ENCODE measurements at places on chromosomes 4 and X.

- DNase-seq: no peak
These were observed 5.1 kb downstream of the DTHD1 start for GRCh38 chr4:36286481-36286871.

DNA sequence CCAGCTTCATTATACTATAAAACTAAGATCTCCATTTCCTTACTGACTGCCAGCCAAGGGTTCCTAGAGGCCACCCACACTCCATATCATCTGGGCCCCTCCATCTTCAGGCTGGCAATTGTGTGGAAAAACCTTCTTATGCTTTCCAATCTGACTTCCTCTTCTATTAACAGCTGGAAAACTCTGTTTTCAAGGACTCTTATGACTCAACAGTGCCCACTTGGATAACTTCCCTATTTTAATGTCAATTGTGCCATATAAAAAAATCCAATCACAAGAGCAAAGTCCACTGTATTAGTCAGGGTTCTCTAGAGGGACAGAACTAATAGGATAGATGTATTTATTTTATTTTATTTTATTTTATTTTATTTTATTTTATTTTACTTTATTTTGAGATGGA, 41.0 kb upstream of the CPEB2 start:
- DNase-seq: no peak

DNA sequence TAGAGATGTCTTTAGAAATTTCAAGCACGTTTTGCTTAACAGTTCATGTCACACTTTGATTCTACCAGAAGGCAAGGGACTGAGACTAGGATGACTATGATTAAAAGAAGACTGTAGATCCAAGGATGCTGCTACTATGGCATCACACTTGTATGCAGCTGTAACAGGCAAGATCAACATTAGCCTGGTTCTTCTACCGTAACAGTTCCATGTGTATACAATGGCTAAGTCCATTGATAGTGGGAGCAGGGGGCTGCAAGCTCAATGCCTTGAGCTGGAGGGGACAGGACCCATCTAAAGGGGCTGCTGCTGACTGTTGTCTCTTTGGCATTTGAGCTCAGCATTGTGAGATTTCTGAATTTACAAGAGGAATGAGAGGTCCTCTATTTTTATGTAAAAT, 212.0 kb downstream of the APBB2 start:
- no peak for DNase-seq

- no peak for DNase-seq
These were observed 76.8 kb upstream of the CPEB2 start for GRCh38 chr4:14925471-14925870.

GRCh38 chrX:130769835-130770234, 133.2 kb downstream of the ENOX2 start:
- DNase-seq: no peak

GRCh38 chr4:173917255-173917960, 366.1 kb downstream of the FBXO8 start:
- DNase-seq: no peak

GRCh38 chr4:47930971-47931804, 16.8 kb upstream of the NFXL1 start:
- DNase-seq: no peak

- no peak for DNase-seq
These were observed 1646.4 kb upstream of the ADGRL3 start for GRCh38 chr4:59553721-59554091.

DNA sequence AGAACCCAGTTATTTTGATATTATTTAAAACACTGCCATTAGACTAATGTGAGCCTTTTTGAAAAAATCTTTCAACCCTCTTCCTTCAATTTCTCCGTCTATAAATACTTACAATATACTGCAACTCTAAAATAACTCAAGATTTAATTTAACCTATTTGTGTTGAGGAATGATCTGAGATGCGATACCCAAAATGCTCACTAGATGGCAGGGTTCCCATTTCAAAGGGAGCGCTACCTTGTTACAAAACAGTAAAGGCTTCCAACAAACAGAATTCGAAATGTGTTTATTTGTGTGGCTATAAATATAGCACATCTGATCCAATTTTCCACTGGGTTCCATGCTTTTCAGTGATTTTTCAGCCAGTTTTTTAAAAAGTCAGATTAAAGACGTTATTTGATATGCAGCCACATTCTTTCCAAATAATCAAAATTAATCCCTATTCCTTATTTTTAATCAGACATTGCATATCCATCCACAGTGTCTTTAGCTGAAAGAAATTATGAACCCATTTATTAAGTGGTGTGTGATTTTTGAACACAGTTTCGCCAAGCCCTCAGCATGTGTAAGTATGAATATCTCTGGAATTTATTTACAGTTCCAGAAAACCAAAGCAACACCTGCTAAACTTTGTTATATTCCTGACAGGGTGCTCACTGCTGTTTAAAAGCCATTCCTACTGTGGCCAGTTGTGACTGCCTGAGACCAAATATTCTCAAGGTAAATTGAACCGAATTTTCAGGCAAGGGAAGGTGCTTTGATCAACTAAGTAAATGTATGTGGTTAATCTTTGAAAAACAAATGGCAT, 668.0 kb upstream of the LCORL start:
- peak; percentile 16 for DNase-seq

GRCh38 chr4:88659890-88660208, 37.8 kb downstream of the NAP1L5 start:
- DNase-seq: no peak

GRCh38 chrX:107601326-107601725, 27.0 kb upstream of the PRPS1 start:
- no peak for DNase-seq

DNA sequence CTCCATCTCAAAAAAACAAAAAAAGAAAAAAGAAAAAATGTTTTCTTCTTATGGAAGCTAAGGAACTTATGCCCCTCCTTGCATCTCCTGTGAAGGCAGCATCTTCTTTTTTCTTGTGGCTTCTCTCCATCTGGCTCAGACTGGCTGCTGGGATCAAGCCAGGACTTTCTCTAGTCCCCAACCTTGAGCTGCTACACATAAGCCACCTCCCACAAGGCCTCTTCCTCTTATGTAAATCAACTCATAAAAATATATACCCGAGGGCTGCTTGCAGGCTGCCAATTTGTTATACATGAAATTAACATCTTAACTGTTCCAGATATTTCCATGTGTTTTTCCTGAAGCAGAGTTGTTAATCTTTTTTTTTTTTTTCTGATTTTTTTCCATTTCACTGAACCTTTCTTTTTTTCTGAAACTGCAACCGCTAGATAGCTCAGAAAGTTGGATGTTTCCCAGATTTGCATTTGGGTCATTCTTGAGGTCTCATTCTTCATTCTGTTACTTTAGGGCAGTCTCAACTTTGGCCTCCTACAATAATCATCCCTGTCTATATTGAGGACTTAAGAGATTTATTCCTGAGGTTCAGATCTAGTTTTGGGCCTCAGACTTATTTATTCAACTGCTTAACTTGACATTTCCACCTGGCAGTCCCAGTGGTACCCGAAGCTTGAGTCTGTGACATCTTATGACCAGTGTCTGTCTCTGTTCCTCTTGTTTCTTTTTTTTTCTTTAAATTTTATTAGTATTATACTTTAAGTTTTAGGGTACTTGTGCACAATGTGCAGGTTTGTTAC, 10.3 kb downstream of the SNX25 start:
- DNase-seq: no peak

GRCh38 chr4:173362666-173363065, 8.1 kb upstream of the SAP30 start:
- DNase-seq: no peak

DNA sequence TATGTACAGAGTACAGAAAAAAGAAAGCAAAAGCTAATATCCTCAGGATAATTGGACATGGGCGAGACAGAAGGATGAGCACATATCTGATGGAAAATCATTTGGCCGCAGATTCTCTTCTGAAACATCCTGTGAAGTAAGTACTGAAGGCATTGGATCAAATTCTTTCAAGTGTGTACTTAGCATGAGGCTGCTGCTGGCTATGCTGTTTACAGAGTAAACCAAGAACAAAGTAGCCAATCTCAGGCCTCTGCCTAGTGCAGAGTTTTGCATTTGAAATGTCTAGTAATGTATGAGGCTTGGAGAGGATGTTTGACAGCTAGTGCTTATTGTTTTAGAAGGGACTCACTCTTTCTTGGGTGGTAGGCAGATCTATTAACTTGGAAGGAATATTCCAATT, 128.5 kb downstream of the MAGEC2 start:
- DNase-seq: no peak

DNA sequence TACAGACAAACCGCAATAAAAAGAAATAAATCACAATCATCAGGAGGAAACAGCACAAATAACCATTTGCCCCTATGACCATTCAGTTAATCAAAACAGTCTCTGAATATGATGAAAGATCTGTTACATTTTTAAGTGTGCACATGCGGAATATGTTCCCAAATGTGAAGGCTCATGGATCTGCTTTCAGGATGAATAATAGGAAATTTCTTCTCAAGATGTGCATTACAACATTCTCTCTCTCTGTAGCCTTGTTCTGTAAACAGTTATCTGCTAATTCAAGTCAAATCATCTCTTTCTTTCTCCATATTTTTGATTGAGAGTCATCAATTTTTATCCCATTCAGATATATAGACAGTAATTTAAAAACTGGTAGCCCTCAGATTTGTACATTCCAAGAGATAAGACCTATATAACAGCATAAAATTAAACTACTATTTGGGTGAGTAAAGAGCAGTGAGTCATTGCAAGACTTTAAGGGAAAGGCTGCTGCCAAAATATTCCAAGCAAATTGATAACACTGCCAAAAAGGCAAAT, 433.9 kb upstream of the ATOH1 start:
- DNase-seq: no peak

DNA sequence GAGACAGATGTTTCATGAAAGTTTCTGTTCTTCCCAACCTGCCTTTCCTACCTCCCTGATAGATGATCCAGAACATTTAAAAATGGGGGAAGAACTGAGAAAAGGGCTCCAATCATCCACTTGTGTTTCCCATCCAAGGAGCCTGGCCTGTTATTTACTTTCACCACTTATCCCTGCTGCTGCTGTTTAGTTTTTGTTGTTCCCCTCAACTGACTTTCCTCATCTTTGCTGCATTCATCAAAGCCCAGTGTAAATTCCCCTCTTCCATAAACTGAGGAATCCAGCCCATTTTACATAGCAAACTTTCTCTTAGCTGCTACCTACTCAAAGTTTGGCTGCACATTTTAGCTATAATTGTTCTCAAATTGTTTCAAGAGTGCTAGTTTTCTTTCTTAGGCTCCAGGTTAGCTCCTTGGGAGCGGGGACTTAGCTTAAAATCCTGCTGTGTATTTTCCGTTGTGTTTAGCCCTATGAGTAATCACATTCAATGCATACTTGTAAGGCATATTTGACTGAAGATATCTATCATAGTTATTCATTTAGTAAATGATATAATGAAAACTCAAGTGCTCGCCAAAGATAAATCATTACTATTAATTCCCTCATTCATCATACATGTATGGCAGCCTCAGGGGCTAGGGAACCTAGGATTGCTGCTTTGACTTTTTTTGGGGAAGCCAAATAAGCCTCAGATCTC, 1.4 kb upstream of the PTPN13 start:
- DNase-seq: no peak

- no peak for DNase-seq
These were observed 108.3 kb downstream of the QRFPR start for GRCh38 chr4:121272526-121272925.

DNA sequence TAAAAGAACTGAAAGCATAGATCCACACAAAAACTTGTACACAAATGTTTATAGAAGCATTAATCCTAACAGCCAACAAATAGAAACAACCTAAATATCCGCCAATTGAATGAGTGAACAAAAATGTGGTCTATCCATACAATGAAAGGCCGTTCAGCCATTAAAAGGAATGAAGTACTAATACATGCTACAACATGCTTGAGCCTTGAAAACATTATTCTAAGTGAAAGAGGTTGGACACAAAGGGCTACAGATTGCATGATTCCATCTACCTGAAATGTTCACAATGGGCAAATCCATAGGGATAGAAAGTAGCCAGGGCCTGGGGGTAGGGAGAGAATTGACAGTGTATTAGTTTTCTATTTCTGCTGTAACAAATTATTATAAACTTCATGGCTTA, 169.2 kb downstream of the SPCS3 start:
- no peak for DNase-seq

GRCh38 chrX:106039920-106040319, 1.4 kb upstream of the SERPINA7 start:
- no peak for DNase-seq

DNA sequence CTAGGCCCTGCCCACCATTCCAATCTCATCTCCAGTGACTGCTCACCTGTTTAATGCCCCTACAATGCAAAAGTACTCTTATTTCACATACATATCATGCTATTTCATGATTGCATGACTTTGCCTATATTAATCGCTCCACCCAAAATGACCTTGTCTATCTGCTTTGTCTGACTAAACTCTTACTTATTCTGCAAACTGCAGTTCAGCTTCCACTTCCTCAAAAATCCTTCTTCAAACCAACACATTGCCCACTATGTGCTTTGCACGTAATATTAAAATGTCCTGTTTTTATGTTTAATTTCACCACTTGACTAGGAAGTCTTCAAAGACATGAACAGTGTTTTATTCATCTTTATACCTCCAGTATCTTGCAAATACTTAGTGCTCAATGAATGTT, 229.6 kb downstream of the OPHN1 start:
- DNase-seq: no peak

DNA sequence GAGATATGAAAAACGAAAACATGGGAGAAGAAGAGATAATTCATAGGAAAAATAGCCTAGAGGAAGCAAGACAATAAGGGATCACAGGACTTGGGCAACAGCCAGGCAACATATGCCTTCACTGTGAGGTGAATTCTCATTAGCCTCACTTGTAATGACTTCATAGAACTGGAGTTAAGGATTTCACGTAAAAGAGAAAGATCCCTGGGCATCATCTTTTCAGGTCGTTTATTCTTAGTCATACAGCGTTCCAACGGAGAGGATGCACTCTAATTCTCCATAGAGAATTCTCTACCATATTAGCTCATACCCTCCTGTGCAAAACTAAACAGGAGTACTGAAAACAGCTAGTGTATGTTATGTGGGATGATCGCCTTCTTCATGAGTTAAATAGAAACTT, 1.4 kb downstream of the PRKG2 start:
- no peak for DNase-seq

- no peak for DNase-seq
These were observed 28.4 kb downstream of the APBB2 start for GRCh38 chr4:41185614-41186592.

GRCh38 chr4:155079871-155080270, 128.6 kb upstream of the NPY2R start:
- DNase-seq: no peak

DNA sequence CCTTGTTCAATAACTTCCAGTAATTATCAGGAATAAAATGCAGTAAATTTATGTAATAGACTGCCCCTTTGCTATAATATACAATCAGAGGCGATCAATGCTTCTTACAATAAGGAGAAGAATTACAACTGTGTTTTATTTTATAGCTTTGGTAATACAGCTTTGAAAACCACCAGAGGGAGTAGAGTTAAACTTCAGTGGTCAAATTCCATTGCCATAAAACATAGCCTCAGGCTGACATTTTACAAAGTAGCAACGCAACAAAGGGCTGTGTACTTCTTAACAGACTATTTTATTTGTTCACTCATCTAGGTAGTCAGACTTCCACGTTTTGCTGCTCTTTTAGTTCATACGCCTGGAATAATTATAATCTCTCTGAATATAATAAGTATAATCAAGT, 58.5 kb downstream of the TEX13C start:
- DNase-seq: no peak

- DNase-seq: no peak
These were observed 42.2 kb upstream of the HGFAC start for GRCh38 chr4:3399277-3400194.

Measured in activated naive CD4-positive, alpha-beta T cell treated with Interleukin-2 at 50 U/mL for 16 hours (primary cell).